Activated CD8-positive, alpha-beta memory T cell treated with anti-CD3 and anti-CD28 coated beads, Interleukin-2, amount 10 ng/mL, durations not matched to agents 7 days and 5 days (primary cell): ENCODE measurements at places on chromosomes 12 and 14. TPM values are rescaled to one million over a fixed set of nuclear protein-coding genes. Genes with fewer than 3 reads are reported as not detected.

Gene EPYC
- total RNA-seq = not detected

Gene ERP29
- 150 TPM for total RNA-seq

Gene TXNDC16
- 9.1 TPM for total RNA-seq

Gene MAP1LC3B2
- 0.54 TPM for total RNA-seq

Gene OLR1
- total RNA-seq = not detected

Gene TUBA1C
- total RNA-seq = 264 TPM

Gene TMEM253
- total RNA-seq = not detected

Gene ALX1
- not detected for total RNA-seq

Gene HELB
- 34.6 TPM for total RNA-seq

Gene SVOP
- not detected for total RNA-seq

Gene BATF
- total RNA-seq = 81.3 TPM

Gene CLEC1A
- total RNA-seq = not detected

Gene ACSS3
- total RNA-seq = not detected

Gene CLEC2A
- total RNA-seq = not detected

Gene PIWIL1
- total RNA-seq = not detected

Gene HSPA2
- total RNA-seq = 7.3 TPM

Gene VRTN
- total RNA-seq = not detected

Gene FGD6
- total RNA-seq = 0.91 TPM

Gene GPR137C
- total RNA-seq = 0.85 TPM

Gene CELA1
- not detected for total RNA-seq

Gene ASIC1
- 19.0 TPM for total RNA-seq

Gene RNASE4
- total RNA-seq = 0.75 TPM

Gene OR4E1
- not detected for total RNA-seq

Gene RNASE1
- not detected for total RNA-seq

Gene ZNF385A
- 0.30 TPM for total RNA-seq

Gene IL22
- not detected for total RNA-seq

Gene LMO3
- total RNA-seq = not detected

Gene SLC39A5
- total RNA-seq = 0.96 TPM
